ENCODE measurements at places on chromosomes 6 and 20. TPM values are rescaled to one million over a fixed set of nuclear protein-coding genes. Genes with fewer than 3 reads are reported as not detected.

GRCh38 chr6:33777398-33778388 is 11.2 kb downstream of the LEMD2 start:
- no peak for DNase-seq

DNA sequence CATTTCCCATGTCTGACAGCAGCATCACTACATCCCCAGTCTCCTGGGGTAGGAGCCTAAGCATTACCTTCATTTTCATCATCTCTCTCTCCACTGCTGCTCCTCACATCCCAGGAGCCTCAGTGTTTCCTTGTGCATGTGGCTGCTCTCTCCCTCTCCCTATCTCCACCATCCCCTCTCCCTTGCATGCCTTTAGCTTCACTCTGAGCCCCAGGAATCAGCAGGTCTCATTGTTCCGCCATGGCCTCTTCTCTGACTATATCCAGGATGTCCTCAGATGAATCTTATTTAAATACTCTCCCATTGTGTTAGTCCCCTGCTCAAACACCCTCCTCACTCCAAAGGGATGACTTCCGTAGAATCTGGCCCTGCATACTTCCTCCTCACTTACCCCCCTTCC is 79.4 kb downstream of the FAXC start:
- DNase-seq: no peak

DNA sequence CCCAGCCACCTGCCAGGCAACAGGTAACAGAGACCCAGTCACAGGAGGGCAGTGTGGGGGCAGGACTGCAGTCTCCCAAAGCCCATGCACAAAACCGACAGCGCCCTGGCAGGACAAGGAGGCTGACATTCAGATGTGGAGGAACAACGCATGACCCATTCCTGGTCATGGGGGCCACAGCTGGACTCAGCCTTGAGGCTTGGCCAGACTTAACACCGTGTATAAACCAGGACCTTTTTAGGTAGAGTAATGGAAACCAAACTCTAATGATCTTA is 8.1 kb downstream of the GFRA4 start:
- DNase-seq: peak; percentile 83

DNA sequence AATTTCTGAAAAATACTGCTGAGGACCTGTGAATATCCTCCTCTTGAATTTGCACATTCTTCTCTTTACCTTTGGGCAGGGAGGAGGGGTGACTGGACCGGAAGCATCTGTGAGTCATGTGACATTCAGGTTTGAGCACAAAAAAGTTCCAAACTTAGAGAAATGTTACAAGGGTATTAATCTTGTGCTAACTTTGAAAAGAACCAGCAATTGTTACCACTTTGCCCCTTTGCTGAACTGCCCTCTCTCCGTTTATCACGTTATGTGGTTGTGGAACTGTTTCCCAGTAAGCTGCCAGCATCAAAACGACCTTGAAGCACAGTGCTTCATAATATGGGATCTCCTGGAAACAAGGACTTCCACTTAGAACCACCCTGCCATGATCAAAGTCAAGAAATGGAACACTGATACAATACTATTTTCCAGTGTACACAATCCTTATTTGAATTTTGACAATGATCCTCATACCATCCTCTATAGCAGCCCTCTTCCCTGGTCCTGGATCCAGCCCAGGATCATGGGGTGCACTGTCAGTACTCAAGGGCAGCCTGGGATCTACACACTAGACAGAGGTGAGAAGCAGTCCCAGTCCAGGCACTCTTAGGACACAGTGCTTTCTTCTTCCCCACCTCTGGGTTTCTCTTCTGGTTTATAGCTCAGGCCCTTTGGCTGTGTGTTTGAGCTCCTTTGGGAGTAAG is 2.3 kb upstream of the TUBB1 start:
- DNase-seq: no peak

DNA sequence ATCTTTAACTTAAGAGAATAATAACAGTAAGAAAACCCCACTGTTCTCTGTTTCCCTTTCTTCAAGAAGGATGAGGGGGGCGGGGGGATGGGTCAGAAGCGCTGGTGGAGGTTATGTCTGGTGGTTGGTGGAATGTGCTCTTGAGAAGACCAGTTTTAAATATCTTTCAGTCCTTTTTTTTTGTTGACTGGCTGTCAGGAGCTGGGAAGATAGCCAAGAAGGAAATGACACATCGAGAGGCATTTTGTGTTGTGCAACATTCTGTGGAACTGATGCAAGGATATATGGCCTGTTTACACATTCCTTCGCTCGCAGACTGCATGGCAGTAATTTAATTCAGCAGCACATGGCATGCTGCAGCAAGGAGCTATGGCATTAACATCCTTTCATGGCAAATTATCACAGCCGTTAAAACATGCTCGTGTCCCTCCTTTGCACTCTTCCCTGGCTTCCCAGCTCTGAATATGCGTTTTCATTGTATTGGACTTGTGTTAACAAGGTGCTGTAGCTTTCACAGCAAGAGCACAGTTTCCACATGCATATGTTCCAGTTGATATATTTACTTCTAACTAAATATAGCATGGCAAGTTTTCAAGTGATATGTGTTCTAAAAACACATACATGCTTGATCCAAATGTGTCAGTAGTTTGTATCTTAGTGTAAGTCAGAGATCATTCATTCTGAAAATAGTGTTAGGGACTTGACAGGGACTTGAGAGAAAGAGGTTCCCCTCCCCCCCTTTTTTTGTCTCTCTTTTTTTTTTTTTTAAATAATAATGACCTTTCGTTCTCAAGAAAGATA is 68.2 kb upstream of the SUPT3H start:
- DNase-seq: no peak

DNA sequence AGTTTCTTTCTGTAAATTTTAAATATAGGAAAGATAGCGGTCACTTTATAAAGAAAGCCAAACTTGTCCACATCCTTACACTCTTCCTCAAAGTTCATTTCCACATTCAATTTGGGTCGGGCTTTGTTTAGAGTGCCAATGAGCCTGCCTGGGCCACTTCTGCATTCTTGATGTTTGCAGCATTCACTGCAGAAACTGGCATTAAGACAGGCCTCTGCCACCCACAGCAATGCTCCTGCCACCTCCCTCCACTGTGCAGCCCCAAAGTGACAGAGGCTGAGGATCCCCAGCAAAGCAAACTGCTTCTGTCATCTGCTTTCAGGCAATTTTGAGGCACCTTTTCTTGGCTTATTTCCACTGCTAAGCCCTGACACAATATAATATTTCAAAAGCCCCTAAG is 61.2 kb downstream of the TNFAIP3 start:
- DNase-seq: no peak

DNA sequence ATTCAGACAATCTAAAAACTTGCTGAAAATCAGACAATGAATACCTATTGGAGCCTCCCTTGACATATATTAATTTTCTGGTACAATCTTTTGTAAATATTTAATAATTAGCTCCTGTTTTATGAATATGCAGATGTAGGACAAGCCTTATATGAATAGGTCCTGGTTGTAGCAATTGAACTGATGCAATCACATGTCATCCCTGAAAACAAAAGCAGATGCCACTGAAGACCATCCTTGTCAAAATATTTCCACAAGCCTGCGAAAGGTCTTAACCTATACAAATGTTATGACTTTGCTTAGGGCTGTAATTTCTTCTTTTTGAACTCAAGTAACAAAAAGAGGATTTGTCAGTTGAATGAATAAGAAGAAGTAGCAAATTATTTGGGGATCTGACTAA is 722.1 kb downstream of the EYS start:
- DNase-seq: no peak

DNA sequence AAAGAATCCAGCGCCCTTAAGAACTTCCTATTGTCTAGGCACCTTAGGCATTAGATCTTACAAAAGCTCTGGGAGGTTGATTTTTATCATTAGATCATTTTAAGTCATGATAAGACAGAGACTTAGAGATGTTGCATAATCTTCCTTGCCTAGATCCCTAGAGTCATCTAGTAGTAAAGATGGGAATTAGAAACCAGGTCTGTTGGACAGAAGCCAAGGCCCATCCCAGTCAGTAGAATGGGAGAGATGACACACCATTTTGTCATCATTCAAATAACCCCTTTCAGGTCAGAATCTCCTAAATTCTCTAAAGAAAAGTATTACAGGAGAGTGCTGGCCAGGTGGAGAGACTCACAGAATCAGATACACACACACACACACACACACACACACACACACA is 579.1 kb downstream of the BMP2 start:
- no peak for DNase-seq

- DNase-seq: no peak
Observed at GRCh38 chr20:43994486-43995100, 79.9 kb downstream of the TOX2 start.

DNA sequence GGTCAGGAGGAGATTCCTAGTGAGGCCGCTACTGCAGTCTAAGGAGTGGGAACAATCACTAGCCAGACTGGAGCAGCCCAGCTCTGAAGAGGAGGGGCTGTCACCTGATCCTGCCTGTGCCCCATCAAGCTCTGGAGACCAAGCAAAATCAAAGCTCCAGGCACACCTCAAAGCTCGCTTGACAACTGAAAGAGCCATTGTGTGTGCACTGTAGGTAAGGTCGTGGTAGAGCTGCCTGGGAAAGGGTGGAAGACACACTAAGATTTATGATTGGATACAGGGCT is 58.2 kb downstream of the CSE1L start:
- no peak for DNase-seq

GRCh38 chr6:123598011-123598410 is 38.7 kb downstream of the TRDN start:
- no peak for DNase-seq

- no peak for DNase-seq
Observed at GRCh38 chr6:8180327-8181159, 78.2 kb upstream of the EEF1E1 start.

GRCh38 chr20:1696521-1697209 is 39.1 kb upstream of the SIRPG start:
- no peak for DNase-seq

DNA sequence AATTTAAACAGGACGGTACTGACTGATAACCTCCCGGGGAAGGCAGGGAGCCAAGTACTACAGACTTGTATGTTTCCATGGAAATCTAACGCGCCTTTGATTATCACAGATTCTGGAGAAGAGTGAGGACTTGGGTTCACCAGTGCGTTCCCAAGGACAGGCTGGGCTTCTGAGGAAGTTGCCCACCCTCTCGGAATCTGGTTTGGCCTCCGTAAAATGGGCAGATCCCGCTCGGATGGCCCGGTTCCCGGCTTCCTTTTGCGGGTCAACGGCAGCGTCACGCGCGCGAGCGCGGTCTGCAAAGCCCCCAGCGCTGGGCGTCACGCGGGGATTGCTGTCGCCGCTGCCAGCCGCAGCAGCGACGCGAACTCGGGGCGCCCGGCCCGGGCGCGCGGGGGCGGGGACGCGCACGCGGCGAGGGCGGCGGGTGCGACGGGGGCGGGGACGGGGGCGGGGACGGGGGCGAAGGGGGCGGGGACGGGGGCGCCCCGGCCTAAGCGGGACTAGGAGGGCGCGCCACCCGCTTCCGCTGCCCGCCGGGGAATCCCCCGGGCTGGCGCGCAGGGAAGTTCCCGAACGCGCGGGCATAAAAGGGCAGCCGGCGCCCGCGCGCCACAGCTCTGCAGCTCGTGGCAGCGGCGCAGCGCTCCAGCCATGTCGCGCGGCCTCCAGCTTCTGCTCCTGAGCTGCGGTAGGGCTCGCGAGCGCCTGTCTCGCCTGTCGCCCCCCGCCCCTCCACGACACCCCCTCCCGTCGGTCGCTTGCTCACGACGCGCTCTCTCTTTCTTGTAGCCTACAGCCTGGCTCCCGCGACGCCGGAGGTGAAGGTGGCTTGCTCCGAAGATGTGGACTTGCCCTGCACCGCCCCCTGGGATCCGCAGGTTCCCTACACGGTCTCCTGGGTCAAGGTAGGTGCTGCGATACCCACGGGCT is at the start of gene CD83:
Gene CD83, plus strand, starts transcription at position 615 of the 933 bp plus-strand sequence. Its CDS starts 40 bp downstream, at position 655.
- DNase-seq: peak; percentile 90

DNA sequence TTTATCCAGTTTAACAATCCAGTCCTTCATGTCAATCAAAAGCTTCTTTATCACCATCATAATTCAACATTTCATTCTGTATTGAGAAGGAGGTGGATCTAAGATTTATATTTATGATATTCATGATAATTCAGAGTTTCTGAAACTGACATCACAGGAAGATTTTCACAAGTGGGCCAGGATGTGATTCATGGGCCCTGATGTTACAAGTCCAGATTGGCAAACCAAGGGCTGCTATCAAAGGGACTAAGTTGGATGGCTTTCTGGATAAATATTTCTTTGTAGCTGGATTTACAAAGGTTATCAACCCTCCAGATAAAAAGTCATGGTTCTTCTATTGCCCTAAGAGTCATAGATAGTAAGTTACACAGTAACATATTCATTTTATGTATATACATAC is 866.5 kb downstream of the KIF16B start:
- DNase-seq: no peak

DNA sequence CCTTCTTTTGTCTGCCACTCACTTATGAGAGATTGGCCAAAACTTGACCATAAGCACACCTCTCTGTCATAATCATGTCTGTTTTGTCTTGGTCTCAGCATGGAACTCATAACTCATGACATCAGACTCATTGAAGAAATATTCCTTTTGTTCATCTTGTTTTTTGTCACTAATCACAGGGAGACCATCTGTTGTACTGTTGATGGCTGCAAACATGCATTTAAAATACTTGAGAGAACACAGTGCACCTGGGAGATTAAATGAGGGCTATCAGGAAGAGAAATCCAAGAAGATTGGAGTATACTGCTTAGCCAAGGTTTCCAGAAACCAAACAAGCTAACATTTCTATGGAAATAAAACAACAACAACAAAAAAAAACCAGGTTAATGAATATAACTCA is 689.7 kb downstream of the EPM2A start:
- DNase-seq: no peak

- DNase-seq: peak; percentile 93
Observed at GRCh38 chr20:2102585-2103460, 1.2 kb downstream of the STK35 start.

- DNase-seq: no peak
Observed at GRCh38 chr6:103273048-103273447, 1586.7 kb downstream of the HACE1 start.

The ENPP1 gene
- 32.1 TPM for total RNA-seq

The MEI4 gene
- not detected for total RNA-seq

The ECHDC1 gene
- total RNA-seq: 70.7 TPM

The BNIP5 gene
- not detected for total RNA-seq

The PCMTD2 gene
- total RNA-seq: 33.7 TPM

The TEAD3 gene
- 25.3 TPM for total RNA-seq

The CLPSL2 gene
- not detected for total RNA-seq
